CD4-positive, alpha-beta T cell (primary cell): ENCODE measurements at places on chromosomes 5 and 9. TPM values are rescaled to one million over a fixed set of nuclear protein-coding genes. Genes with fewer than 3 reads are reported as not detected.

The SH3TC2 gene
- not detected for total RNA-seq

GRCh38 chr5:142680605-142681259 lies 5.2 kb downstream of the FGF1 start:
- no peak for DNase-seq

DNA sequence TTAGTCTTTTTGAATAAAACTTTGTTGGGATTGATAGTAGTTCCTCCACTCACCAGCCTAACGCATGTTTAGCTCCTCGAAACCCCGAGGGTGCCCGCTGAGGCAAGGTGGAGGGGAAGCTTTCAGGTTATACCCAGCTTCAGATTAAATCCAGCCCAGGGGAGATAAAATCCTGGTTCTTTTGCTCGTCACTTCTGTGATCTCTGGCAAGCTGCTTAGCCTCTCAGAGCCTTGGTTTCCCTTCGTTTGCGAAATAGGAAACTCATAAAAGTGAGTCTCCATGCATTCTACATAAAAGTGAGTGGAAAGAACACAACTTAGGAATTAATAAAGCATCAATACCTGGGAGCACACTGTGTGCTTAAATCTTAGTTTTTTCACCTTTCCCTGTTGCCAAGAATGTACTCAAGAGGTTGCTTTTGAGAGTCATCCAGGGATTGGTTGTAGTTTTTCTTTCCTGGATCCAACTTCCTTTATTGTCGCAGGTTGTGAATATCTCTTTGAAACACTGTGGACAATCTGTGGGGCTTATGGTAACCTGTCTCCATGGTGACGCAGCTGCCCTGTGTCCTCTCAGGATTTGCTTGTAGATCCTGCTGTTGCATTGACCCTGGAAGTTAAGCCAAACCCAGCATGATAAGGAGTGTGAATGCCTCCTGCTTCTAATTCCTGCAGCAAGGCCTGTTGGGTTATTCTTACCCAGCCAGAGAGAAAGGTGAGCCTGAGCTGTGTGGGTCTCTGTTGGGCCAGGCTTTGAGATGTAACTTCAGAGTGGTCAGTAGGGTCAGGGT lies 2.0 kb downstream of the GALNT12 start:
- DNase-seq: no peak

The SELENOP gene
- 0.36 TPM for total RNA-seq

DNA sequence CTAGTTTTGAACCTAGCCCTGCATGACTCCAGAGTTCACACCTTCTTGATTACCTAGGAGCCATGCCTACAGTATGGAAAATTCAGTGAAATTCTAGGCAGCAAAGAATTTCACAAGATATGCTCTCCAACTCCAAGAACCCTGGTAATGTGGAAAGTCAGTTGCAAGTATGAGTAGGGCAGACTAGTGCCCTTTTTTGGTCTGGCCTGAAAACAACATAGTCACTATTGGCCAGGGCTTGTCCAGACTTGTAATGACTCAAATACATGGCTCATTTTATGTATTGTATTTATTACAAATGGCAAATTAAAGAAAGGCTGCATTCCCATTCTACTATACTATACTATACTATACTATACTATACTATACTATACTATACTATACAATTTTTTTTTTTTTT lies 160.4 kb downstream of the ESM1 start:
- no peak for DNase-seq

DNA sequence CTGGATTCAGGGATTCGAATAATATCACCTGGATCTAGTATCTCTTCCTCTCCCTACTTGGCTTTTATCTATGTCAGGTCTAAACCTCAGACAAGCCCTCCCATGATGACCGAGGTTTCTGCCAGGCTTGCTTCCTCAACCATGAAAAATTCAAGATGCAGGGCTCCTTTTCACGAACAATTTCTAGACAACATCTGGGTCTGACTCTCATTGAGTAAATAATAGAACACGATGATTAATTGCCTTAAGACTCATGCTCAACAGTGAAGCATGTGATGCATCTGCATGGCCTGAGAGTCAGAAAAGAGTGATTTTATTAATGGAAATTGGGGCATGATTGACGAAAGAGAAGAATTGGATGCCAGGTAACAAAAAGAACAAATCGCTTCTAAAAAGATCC lies 277.2 kb upstream of the ZNF608 start:
- no peak for DNase-seq

- no peak for DNase-seq
Observed at GRCh38 chr9:6356441-6356840, 28.3 kb downstream of the TPD52L3 start.

DNA sequence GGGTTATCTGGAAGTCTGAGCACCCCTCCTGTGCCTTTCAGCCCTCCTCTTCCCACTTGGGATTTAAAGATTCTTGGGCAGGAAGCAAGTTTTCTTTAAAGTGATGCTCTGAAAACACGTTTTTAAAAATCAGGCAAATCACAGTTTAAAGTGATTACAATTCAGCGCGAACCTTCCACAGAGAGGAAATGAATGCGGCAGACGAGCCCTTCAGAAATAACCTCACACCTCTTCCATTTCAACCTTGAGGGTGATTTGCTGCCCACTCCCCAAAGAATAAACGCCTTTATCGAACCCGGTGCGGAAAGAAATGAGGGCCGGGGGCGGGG lies 2.3 kb upstream of the EFNA5 start:
- DNase-seq: no peak

GRCh38 chr5:135891268-135891667 lies 4.4 kb downstream of the IL9 start:
- DNase-seq: no peak

GRCh38 chr9:5186416-5187169 lies 1.2 kb upstream of the INSL6 start:
- peak; percentile 39 for DNase-seq

DNA sequence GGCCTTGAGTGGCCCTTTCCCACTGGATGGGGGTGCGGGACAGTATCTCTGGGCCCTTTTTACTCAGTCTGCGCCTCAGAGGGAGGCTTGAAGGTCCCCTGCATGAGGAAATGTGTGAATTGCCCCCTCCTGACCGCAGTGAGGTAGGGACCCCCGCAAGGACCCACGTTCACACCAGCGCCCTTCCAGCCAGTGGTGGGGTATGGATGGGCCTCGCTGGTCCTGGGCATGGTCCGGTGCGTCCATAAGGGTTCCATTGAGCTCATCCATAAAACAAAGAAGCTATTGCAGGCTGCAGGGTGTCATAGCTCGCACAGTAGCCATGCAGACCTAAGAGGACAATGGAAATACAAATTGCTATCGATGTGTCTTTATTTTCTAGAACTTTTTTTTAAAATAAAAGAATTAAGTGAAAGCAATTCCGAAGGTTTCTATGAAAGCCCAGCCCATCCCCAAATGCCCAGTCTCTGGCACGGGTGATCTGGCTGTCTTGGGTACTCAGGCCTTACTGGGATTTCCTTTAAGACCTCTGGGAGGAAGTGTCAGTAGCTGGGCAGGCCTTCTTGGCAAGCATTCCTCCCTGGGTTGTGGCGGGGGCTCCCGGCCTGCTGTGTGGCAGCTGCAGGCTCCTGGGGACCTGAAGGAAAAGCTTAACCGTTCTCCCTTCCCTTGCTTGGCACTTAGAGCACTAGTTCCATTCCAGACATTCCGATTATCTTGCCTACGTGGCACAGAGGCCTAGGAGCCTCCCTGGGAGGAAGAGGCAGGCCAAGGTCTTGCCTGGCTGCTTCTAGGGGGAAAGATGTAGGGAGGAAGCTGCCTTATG lies 1.5 kb upstream of the SEMA5A start:
- DNase-seq: no peak
